ENCODE measurements at places on chromosomes 12 and 14.

GRCh38 chr14:56150645-56151345 is 32.6 kb downstream of the PELI2 start:
- DNase-seq: no peak

GRCh38 chr14:86364634-86365033 is 834.7 kb downstream of the FLRT2 start:
- no peak for DNase-seq

GRCh38 chr12:599756-600155 is 63.5 kb downstream of the NINJ2 start:
- DNase-seq: no peak

- DNase-seq: no peak
Measured at GRCh38 chr12:90044069-90044468, 335.4 kb upstream of the ATP2B1 start.

GRCh38 chr12:18935371-18935965 is 194.1 kb upstream of the PLEKHA5 start:
- no peak for DNase-seq

- DNase-seq: no peak
Measured at GRCh38 chr12:9753498-9753897, 7.2 kb downstream of the CD69 start.

DNA sequence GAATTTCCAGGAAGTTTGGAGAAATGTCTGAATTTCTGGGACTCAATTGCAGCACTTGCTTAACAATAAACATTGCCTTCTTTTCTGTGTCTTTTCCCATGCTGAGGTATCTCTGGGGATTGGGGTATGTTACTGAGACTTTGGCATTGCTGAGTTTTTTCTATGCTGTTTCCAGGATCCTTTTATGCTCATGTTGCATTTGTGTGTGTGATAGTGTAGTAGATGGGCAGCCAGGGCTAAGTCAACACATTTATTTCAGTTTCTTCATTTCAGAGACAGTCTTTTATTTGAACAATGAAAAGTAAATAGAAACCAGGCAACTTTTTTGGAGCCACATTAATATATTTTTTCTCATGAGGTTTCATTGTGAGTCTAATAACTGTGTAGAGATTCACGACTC is 1160.3 kb upstream of the TMEM132C start:
- no peak for DNase-seq

GRCh38 chr12:48995086-48995879 is 3.9 kb downstream of the DDN start:
- DNase-seq: peak; percentile 50

- DNase-seq: no peak
Measured at GRCh38 chr12:40988824-40989223, 199.3 kb upstream of the PDZRN4 start.

DNA sequence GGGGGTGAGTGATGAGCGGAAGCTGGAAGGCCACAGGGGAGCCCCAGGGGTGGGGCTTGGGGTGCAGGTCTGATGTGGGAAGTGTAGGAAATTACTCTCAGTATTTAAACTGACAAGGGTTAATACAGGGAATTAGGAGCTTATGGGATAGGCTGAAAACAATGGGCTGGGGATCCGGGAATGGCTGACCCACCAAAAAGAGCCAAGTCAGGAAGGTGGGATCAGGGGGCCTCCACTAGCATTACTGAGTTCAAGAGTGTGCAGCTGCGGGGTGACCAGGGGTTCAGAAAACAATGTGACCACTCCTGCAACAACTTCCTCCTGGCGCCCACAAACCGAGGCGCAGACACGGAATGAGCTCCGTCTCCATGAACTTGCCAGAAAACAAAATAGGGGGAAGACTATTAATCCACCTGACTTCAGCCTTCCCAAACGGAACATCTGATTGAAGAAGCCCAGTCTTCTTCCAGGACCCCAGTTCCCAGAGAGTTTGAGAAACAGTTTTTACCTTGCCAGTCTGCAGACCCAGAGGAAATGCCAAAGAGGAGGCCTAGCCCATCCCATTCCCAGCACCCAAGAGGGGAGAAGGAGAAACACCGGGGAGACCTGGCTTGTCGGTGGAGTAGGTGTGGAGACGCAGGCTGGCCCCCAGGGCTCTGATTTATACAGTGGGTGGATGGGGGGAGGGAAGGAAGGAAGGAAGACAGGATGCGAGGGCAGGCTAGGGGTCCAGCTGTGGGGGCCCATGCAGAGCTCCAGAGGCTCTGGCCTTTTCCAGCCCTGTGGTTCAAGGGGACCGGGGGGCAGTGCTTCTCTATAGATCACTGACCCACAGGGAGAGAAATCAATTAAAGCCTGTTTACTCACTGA is 16.5 kb upstream of the YY1 start:
- DNase-seq: no peak

DNA sequence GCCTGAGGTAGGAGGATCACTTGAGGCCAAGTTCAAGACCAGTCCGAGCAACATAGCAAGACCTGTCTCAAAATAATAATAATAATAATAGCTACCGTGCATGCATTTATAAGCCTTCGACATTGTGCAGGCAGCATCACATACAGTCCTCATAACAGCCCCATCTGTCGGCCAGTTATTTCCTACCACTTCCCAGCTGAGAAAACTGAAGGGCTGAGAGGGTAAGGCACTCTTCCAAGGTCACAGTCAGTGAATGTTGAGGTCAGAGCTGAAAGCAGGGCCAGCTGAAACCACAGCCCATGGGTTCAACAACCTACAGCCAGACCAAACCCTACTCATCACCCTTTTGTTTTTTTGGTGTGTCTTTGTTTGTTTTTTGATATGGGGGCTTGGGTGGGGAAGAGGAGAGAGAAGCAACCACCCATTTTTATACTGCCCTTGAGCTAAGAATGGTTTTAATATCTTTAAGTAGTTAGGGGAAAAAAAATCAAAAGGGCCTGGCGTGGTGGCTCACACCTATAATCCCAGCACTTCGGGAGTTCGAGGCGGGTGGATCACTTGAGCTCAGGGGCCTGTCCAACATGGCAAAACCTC is 16.8 kb upstream of the ITPK1 start:
- DNase-seq: no peak

DNA sequence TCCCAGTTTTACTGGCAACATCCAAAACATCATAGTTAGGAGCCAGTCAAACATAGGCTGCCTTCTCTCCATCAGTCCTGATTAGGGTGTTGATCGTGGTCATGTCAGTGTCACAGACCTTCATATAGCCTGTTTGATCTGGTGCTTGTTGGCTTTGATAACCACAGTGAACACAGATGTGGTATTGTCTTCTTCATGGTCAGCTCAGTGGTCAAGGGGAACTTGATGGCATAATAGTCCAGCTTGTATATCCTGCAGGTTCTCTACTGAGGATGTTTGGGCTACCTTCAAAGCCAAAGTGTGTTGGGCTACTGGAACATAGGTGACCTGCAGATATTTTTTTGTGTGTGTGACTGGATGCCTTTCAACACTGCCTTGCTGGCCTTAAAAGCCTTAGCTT is 21.7 kb downstream of the PRORP start:
- DNase-seq: no peak

- DNase-seq: no peak
Measured at GRCh38 chr12:5257763-5258495, 174.0 kb upstream of the NTF3 start.

- DNase-seq: no peak
Measured at GRCh38 chr14:35576260-35576659, 42.3 kb downstream of the INSM2 start.

DNA sequence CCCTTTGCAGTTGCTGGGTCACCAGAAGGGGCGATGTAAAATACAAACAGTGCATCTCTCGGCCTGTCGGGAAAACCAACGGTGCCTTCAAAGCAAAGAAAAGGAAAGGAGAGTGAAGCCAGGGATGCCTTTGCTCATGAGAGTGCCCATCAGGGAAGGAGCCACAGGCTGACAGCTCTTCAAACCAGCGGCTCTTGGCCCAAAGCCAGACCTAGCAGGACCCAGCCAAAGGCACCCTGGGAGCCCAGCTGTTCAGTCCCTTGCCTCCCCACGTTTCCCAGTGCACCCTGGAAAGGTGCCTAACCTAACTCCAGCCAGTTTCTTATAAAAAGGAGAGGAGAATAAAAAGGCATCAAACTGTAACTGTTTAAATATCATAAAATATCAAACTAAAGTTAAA is 29.2 kb downstream of the PRMT8 start:
- DNase-seq: no peak

- no peak for DNase-seq
Measured at GRCh38 chr14:64715628-64716412, 11.6 kb downstream of the PLEKHG3 start.
